ENCODE measurements at places on chromosomes 4 and X.

- DNase-seq: no peak
These were observed 91.1 kb downstream of the LDB2 start for GRCh38 chr4:16807355-16807754.

- no peak for DNase-seq
These were observed 926.9 kb downstream of the FAT4 start for GRCh38 chr4:126241634-126242033.

DNA sequence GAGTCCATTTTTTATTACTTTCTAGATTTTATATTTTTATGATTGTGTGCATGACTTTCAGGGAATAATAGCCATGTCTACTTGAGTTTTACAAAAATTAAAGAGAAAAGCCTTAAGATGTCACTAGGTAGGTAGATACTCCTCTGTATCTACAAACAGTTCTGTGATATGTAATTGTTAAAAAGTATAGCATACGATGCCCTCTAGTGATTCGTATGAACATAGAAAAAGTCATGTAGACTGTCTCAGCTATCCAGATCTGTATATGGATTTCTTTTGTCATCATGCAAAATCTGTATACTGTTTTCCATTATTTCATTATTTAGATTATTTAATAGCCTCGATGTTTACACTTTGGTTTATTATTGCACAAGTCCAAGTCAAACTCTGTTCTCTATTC lies 856.6 kb downstream of the CENPC start:
- no peak for DNase-seq

GRCh38 chr4:86326400-86326799 lies 33.5 kb downstream of the MAPK10 start:
- DNase-seq: no peak

DNA sequence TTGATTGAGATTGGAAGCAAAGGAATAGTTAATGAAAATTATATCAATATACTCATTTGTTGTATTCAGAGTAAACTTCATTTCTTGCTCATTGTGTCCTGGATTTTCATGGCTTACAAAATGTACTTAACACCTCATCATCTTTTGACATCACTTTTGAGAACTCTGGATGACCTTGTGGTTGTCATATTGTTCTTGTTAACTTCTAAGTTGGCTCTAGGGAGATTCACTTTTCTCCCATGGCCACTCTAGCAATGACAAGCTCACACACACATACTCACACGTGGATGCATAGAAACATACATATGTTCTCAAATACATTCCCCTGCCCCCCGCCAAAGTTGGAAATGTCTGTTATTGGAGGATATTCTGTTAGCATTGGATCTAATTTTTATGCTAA lies 15.3 kb downstream of the PHEX start:
- DNase-seq: no peak

- DNase-seq: no peak
These were observed 5.8 kb downstream of the ABLIM2 start for GRCh38 chr4:8152865-8153257.

- DNase-seq: no peak
These were observed 441.1 kb downstream of the KCNIP4 start for GRCh38 chr4:21507439-21507838.

GRCh38 chr4:144580430-144580829 lies 65.5 kb upstream of the HHIP start:
- no peak for DNase-seq

DNA sequence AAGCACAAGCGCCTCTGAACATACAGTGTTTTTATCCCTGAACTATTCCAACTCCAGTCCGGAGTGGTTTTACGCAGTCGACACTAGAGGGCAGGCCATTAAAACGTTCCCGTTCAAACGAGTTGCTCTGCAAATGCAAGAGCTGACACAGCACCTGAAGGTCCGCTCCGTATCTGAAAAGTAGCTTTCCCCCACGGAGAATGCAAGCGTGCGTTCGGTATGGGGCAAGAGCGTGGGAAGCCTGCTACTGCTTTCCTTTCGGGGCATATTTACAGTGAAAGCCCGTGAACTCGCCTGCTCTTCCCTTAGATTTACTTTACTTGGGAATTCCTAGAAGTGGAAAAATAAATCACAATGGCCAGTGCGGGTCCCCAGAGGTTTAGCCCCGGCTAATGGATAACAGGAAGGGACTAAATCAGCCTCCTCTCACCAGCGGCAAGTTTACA lies 190.8 kb downstream of the TSPAN5 start:
- DNase-seq: peak; percentile 34

GRCh38 chr4:74555231-74555630 lies 110.3 kb downstream of the AREG start:
- DNase-seq: no peak

GRCh38 chr4:76373919-76374552 lies 46.9 kb downstream of the CCDC158 start:
- DNase-seq: no peak

DNA sequence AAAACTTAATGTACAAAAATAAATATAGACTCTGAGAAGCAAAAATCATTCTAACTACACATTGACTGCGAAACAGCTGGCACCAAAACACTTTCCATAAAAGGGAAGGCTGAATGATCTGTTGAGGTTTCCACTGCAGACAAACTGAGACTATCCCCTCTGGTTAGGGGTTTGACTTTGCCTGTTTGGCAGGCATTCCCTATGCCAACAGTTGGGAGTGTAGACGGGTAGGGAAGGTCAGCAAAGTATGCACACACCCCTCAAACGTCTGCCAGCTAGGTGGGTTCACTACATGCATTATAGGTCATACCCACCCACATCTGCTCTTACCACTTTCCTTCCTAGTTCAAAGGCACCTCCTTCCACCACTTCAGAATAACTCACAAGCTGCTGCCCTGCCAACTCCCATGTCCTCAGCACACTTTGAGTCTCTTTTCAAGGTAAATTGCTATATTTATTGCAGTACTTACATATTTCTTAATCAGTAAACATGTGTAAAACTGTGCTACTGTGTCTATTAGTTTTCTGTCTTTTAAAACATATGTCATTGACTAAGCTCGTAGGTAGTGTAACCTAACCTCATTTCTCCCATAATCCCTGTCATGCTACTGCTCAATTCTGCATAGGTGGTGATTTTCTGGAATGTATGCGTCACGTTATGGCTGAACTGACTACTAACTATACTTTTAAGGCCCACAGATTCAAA lies 12.4 kb downstream of the CTSO start:
- no peak for DNase-seq

DNA sequence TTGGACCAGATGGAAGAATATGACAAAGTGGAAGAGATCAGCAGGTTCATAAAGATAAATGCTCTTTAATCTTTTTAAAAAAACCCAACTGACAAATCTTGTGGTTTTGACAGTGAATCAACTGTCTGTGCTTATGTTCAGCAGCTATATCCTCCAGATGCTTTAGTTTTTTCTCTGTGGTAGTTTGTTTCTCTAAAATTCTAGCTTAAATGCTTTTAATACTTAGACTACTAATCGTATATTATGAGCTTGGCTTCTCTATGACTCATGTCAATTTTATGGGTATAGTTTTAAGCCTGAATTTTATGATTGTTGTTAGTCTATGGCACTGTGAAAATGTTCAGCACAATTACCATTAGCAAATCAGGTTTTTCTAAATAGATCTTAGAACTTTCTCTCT lies 12.9 kb downstream of the HHIP start:
- DNase-seq: no peak

DNA sequence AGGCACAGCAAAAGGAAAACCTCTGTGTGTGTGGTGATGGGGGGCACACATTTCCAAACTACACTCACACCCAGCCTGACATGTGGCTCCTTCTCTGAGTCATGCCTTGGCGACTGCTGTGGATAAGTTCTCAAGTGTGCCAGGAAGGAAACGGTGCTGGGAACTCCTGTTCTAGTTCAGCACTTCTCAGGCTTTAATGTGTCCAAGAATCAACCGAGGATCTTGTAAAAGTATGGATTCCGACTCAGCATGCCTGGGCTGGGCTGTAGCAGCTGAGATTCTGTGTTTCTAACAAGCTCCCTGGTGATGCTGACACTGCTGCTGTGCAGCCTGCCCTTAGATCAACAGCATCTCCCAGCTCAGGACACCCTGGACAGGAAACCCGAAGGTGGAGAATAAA lies 20.2 kb downstream of the CLNK start:
- DNase-seq: no peak

GRCh38 chr4:151753056-151753455 lies 7.8 kb downstream of the GATB start:
- DNase-seq: no peak

DNA sequence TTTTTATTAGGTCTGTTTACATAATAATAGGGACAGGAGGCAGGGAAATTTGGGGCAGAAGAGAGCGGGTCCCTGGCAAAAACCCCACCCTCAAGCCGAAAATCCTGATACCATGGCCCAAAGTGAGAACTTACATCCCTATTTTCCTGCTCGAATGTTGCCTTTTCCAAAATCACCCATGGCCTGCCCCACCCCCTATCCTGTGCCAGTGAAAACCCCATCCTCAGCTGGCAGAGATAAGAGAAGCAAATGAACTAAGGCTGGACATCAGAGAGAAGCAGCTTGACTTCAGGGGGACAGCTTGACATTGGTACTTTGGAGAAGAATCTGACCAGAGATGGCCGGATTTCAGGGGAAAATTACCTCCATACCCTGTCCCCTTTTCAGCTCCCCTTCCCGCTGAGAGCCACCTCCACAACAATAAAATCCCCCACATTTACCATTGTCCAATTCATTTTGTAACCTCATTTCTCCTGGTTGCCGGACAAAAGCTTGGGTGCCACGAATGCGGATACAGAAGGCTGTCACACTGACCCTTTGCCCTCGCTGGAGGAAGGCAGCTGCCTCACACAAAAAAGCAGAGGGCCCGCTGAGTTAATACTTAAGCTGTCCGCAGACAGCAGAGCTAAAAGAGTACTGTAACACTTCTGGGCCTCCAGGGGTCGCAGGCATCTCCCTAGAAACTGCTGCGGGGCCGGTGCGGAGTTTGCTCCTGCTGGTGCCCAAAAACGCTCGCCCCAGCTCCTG lies 196.2 kb downstream of the SNCA start:
- DNase-seq: no peak

Measured in CD14-positive monocyte (primary cell).